ENCODE measurements at places on chromosomes 4 and X.

GRCh38 chr4:17512973-17513665 is 1.2 kb upstream of the QDPR start:
- DNase-seq, result no peak

DNA sequence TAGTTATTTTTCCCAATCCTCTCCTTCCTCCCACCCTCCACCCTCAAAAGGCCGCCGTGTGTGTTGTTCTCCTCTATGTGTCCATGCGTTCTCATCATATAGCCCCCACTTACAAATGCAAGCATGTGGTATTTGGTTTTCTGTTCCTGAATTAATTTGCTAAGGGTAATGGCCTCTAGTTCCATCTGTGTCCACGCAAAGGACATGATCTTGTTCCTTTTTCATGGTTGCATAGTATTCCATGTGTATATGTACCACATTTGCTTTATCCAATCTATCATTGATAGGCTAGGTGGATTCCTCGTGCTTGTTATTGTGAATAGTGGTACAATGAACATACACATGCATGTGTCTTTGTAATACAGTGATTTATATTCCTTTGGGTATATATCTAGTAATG is 1193.7 kb downstream of the RPA4 start:
- DNase-seq, result no peak

- no peak for DNase-seq
Measured at GRCh38 chrX:70422851-70423341, at the start of gene GDPD2. TSS of gene GDPD2 (plus strand) at chrX:70423314. CDS start at chrX:70424985, 1,671 bp downstream.

DNA sequence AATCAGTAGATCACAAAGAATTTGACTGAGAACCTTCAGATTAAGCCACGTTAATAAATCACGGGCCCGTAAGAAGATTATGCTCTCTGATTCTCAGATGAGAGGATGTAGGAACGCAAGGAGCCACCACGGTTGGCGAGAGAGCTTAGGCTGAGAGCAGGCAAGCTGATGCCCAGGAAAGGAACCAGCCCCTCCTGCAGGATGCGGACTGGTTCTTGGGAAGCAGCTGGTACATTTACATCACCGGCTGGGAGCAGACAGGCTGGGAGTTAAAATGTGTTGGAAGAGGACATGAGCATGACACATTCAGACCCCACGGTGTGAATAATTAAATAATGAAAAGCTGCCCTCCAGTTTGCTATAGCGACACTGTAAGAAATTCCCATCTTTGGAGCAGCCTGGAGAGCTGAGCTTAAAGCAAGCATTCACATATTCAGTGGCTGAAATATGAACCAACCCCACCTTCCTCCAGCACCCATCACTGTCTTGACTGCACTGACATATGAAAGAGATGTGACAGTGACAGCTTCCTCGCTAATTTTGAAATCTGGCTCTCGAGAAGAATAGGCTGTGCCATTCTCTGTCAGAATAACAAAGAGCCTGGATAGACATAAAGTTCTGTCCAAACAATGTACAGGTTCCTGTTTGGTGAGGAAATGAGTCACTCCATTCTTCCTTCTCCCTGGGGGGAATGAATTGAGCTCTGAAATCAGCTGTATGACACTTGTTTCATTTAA is 33.1 kb downstream of the LNX1 start:
- DNase-seq, result no peak

GRCh38 chrX:17968367-17968766 is 107.3 kb upstream of the RAI2 start:
- DNase-seq, result no peak

GRCh38 chr4:169716677-169717076 is 41.1 kb downstream of the HPF1 start:
- no peak for DNase-seq

DNA sequence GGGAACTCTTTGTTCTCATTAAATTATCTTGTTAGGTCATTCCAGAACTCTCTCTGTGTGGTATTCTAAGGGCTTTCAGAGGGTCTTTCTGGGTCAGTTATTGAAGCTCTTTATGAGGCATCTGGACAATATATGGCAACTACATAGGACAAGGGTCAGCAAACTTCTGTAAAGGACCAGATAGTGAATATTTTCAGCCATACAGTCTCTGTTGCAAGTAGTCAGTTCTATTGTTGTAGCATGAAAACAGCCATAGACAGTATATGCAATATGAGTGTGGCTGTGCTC is 35.1 kb downstream of the HADH start:
- DNase-seq, result no peak

GRCh38 chr4:188767496-188767895 is 628.3 kb downstream of the TRIML1 start:
- no peak for DNase-seq

- DNase-seq, result no peak
Measured at GRCh38 chrX:68599256-68600152, 48.0 kb upstream of the STARD8 start.

GRCh38 chr4:48668254-48669017 is 111.6 kb downstream of the FRYL start:
- DNase-seq, result no peak

DNA sequence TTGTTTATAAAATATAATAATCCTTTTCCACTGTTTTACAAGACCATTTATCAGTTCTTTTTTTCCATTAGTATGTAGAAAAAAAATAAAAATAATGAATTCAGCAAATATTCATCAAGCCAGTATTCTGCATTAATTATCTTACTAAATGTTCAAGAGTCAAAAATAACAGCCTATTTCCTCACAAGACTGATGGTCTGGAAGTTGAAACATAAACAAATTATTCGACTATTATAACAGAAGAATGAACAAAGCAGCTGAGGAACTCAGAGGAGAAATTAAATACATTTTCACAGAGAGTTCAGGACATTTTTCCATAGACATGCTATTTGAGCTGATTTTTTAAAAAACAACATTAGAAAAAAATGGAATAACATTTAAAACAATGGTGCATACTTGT is 2594.8 kb downstream of the ARAP2 start:
- DNase-seq, result no peak

GRCh38 chr4:53476232-53477037 is 99.0 kb downstream of the FIP1L1 start:
- no peak for DNase-seq

GRCh38 chr4:111773858-111774257 is 371.4 kb upstream of the FAM241A start:
- DNase-seq, result no peak

GRCh38 chr4:163462556-163462955 is 11.0 kb downstream of the TKTL2 start:
- DNase-seq, result no peak

GRCh38 chrX:12065251-12065650 is 73.0 kb upstream of the FRMPD4 start:
- DNase-seq, result no peak

DNA sequence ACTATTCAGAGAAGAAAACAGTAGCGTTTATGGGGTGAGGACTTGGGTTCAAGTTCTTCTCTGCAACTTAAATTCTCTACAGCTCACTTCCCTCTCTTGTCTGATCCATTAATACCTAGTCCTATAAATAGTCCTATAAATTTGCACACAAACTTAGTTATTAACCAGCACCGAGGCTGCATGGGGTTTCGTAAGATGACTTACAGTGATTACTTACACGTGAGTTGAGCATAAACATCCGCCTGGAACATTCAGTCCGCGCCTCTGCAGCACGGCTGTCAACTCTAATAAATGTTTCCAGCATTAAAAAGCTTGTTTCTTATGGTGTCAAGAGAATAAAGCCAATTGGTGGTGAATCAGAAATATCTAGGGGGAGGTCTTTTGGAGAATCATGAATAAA is 103.0 kb upstream of the ENPP6 start:
- no peak for DNase-seq

- DNase-seq, result no peak
Measured at GRCh38 chr4:113468165-113469022, 293.1 kb downstream of the CAMK2D start.

GRCh38 chr4:8502371-8502770 is 61.8 kb downstream of the TRMT44 start:
- DNase-seq, result no peak

- DNase-seq, result peak; percentile 48
Measured at GRCh38 chrX:41705680-41706374, 17.1 kb downstream of the GPR34 start.

GRCh38 chr4:125125276-125125675 is 189.5 kb upstream of the FAT4 start:
- no peak for DNase-seq

GRCh38 chr4:8861576-8862295 is 9.9 kb downstream of the HMX1 start:
- DNase-seq, result no peak

GRCh38 chrX:129091097-129091496 is 432.2 kb downstream of the SMARCA1 start:
- DNase-seq, result no peak

GRCh38 chr4:6002926-6003325 is 15.3 kb downstream of the C4orf50 start:
- DNase-seq, result no peak

DNA sequence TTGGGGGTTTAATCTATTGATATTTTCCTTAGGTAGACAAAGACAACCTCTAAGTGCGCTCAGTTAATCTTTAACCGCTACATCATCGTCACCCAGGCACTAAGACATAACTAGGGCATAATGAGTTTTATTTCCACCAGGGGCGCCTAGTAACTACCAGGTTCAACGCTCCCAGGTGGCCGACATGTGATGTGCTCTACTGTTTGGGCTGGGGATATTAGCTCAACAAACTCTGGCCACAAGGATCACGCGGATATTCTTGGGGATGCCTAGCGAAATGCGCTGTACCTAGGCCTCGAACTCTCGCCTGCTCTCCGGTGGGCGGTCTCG is 915 bp upstream of the RAB33B start:
- no peak for DNase-seq

DNA sequence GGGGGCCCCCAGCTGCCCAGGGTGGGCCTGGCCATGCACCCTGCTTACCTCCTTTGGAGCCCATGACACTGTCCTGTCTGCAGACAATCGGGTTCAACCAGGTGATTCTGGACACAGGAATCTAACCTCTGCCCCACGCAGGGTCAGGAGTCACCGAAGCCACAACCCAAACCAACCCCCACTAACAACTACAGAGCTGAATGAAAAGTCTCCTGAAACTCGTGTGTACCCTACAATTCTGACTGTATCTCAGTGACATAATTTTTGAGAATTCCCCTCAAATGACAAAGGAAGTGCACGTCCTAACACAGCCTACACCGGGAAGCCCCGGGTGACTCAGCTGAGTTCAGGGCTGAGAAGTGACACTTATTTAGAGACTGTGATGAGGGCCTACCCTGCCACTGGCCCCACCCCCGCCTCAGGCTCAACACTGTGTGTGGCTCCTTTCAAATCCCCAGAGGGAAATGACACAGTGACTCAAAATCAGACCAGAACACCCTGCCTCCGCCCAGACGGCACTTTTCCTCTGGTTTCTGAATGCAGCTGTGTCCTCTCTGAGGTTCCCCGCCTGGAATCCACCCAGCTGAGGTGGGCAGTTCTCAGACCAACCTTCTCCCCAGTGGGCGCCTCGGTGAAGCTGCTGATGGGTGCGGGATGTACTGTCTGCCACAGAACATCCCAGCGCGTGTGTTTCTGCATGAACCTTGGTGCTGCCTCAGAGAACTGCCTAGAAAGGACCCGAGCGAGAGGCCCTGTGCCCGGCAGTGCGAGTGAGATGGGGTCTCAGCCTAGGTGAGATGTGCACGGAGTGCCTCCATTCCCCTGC is 9.9 kb downstream of the TNIP2 start:
- peak; percentile 95 for DNase-seq

DNA sequence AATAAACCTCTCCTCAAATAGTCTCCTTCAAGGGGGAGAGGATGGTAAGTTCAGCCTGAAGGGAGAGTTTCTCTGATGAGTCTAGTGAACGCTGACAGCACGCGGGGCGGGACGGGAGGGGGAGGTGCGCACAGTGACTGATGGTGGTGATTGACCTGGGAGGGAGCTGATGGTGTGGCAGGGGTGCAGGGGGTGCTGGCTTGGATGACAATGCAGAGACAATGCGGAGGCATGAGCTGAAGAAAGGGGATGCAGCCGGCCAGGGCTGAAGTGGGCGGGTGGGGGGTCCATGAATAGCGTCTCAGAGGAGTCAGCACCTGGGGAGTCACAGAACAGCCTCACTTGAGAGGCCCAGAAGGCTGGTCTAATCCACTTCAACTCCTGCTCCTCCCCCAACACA is 142.5 kb upstream of the PJA1 start:
- DNase-seq, result no peak

DNA sequence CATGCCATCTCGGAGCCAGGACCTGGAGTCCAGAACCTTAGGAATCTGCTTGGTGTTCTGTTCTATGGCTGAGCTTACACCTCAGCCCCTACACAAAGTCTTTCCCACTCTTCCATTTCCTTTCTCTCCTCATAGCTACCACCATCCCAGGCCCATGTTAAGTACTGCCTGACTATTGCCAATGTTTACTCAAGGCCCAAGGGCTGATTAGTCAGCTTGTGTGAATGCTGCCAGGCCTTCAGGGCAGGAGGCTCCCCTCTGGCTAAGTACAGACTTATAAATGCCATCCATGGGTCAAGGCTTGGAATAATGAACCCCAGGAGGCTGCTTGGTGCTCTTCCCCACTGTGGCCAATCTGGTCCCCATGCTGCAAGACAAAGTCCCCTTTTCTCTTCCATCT is 411.6 kb upstream of the MAGEB18 start:
- no peak for DNase-seq

- no peak for DNase-seq
Measured at GRCh38 chrX:153867671-153868070, 18.3 kb downstream of the L1CAM start.
